Stromal cell of bone marrow (primary cell): ENCODE measurements at places on chromosomes 1 and 21.
A peak's percentile ranks its signal among the peaks of the same experiment; 100 is the strongest.

DNA sequence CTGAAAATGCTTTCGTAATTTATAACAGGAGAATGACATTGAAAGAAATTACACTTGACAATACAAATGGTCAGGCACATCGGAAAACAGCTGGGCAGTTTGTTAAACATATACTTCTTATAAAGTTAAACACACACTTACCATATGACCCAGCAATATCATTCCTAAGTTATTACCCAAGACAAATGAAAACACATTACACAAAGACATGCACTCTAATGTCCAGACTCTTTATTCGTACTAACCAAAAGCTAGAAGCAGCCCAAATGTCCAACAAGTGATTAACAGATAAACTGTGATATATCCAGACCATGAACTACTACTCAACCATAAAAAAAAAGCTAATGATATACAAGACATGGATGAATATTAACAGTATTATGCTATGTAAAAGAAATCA is 8.5 kb downstream of the AKT3 start:
- no peak for DNase-seq

- DNase-seq: no peak
Observed at GRCh38 chr1:62307895-62308492, 11.2 kb downstream of the KANK4 start.

- DNase-seq: no peak
Observed at GRCh38 chr1:59967780-59968179, 41.2 kb upstream of the CYP2J2 start.

GRCh38 chr21:42840411-42841155 is 38.8 kb downstream of the WDR4 start:
- DNase-seq: no peak

GRCh38 chr1:78250201-78250600 is 204.4 kb downstream of the GIPC2 start:
- no peak for DNase-seq

DNA sequence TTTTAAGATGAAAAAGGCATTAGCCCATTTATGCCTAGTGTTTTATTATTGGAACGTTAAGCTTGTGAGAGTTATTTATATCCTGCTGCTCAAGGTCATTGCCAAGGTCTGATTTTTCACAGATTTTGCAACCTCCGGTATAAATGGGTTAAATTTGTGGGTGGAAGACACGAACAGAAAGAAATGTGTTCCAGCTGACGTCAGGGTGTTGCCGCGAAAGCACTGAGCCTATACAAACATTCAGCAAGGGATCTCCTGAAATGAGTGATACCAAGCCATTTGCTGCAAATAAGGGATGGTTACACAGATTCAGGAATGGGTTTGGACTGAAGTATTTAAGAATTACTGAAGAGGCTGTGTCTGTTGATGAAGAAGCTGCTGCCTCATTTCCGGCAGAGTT is 32.2 kb downstream of the TMED5 start:
- DNase-seq: peak; percentile 29

DNA sequence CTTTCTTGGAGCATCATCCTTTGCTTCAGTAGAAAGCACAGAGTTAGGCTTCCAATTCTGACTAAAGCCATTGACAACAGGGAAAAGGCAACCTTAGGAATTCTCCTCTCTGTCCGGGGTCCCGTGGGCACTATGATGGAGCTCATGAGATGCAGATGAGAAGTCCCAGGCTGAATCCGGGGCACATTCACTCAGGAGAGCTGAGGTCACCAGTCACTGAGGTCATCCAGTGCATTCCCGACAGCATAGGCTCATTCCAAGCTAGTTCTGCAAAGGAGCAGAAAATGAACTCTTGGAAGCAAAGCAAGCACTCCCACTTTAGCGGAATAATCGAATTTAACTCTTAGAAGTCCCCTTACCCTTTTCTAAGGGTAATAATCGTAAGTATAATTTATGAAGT is 6.8 kb downstream of the CR1 start:
- no peak for DNase-seq

- DNase-seq: no peak
Observed at GRCh38 chr1:228381356-228381755, 25.3 kb downstream of the TRIM11 start.
